ENCODE measurements at places on chromosomes 2 and 18.

GRCh38 chr2:186328838-186329237 is 157.2 kb upstream of the ZC3H15 start:
- H3K4me1 ChIP-seq: no peaks in the 10 kb centered on the region
- no peak overlapping the region for H3K4me3 ChIP-seq
- no peak overlapping the region for H3K27ac ChIP-seq
- no peaks in the 10 kb centered on the region for H3K36me3 ChIP-seq

DNA sequence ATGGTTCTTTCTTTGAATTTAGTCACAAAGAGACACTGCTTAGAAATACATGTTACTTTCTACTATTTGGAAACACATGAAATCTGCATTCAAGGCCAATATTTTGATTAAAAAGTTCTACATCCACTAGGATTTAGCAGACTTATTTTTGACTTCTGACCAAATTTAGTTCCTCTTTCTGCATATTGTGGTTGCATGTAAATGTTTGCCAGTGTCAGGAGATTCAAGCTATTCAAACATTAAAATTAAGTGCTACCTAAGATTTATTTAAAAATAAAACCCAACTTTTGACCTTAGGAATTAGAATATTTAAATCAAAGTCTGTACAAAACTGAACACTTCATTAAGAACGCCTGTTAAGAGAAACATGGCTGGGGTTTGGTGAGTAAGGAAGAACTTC is 891.1 kb downstream of the CPS1 start:
- no peaks in the 10 kb centered on the region for H3K36me3 ChIP-seq
- no peaks in the 10 kb centered on the region for H3K4me1 ChIP-seq
- H3K27me3 ChIP-seq: no peaks in the 10 kb centered on the region

GRCh38 chr2:180776921-180777320 is 203.5 kb upstream of the UBE2E3 start:
- H3K4me1 ChIP-seq: no peaks in the 10 kb centered on the region
- no peaks in the 10 kb centered on the region for H3K36me3 ChIP-seq
- no peak for DNase-seq
- no peak overlapping the region for H3K27ac ChIP-seq
- no peak overlapping the region for H3K4me3 ChIP-seq
- H3K27me3 ChIP-seq: no peaks in the 10 kb centered on the region

DNA sequence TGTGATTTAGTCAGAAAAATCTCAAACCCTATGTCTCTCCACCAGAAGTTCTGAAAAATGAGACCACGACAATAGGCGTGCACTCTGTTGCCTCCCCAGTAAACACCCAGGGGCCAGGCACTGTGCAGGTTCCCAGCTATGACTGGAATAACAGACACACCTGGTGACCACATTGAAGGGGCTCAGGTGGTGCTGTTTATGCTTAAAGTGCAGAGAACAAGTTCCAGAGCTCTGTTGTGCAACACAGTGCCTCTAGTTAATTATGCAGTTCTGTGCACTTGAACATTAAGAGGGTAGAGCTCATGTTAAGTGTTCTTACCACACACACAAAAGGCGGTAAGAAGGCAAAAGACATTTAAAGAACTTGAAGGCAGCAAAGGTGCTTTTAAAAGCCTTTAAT is 52.6 kb upstream of the AFF3 start:
- DNase-seq: no peak
- H3K4me3 ChIP-seq: no peak overlapping the region
- no peaks in the 10 kb centered on the region for H3K36me3 ChIP-seq
- no peaks in the 10 kb centered on the region for H3K4me1 ChIP-seq
- no peak overlapping the region for H3K27ac ChIP-seq

DNA sequence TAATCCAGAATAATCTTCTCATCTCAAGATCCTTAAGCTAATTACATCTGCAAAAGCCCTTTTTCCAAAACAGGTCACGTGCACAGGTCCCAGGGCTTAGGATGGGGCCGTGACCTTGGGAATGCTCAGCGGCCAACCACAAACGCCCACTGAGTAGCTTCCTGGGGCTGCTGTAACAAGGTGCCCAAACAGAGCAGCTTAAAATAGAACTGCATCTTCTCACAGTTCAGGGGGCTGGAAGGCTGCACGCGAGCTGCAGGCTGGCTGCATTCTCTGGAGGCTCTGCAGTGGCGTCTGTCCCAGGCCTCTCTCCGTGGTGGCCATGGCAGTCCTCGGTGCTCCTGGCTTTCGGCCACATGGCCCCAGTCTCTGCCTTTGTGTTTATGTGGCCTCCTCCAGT is 31.9 kb downstream of the ADI1 start:
- H3K4me1 ChIP-seq: no peaks in the 10 kb centered on the region
- DNase-seq: no peak
- no peaks in the 10 kb centered on the region for H3K27me3 ChIP-seq
- H3K4me3 ChIP-seq: no peak overlapping the region
- no peak overlapping the region for H3K27ac ChIP-seq

DNA sequence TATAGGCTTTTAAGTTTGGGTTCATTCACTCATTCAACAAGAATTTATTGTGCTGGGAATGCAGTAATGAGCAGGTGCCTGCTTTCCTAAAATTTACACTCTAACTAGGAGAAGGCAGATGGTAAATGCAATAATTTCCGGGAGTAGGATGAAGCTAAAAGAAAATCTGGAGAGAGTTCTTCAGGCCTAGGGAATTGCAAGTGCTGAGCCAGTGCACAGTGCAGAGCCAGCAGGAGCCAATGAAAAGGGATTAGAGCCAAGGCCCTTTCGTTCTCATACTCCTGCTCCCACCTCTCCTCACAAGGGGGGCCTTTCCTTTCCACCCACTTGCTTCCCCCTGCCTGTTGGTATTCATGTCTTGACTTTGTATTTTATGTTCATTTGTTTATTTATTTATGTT is 55.1 kb downstream of the CFAP221 start:
- H3K27me3 ChIP-seq: no peaks in the 10 kb centered on the region
- H3K4me1 ChIP-seq: no peaks in the 10 kb centered on the region
- no peak overlapping the region for H3K4me3 ChIP-seq
- no peak overlapping the region for H3K27ac ChIP-seq

- no peak overlapping the region for H3K4me3 ChIP-seq
- DNase-seq: no peak
Measured at GRCh38 chr2:195666113-195666712, 9.2 kb downstream of the SLC39A10 start.

- no peak for DNase-seq
- no peaks in the 10 kb centered on the region for H3K27me3 ChIP-seq
- no peak overlapping the region for H3K4me3 ChIP-seq
- H3K4me1 ChIP-seq: no peaks in the 10 kb centered on the region
- H3K27ac ChIP-seq: no peak overlapping the region
Measured at GRCh38 chr2:233270366-233270765, 18.9 kb downstream of the ATG16L1 start.
